GM23248 (cell line): ENCODE measurements at places on chromosomes 2 and 18. TPM values are rescaled to one million over a fixed set of nuclear protein-coding genes. Genes with fewer than 3 reads are reported as not detected.
A peak's percentile ranks its signal among the peaks of the same experiment; 100 is the strongest.

The NEU2 gene
- not detected in 2 replicates for polyA plus RNA-seq

The SPR gene
- polyA plus RNA-seq = 17.1 and 19.6 TPM in 2 replicates

The LYPD6B gene
- 11.4 and 11.5 TPM in 2 replicates for polyA plus RNA-seq

- DNase-seq = peak; percentile 2
Observed at GRCh38 chr18:7303316-7304060, 72.6 kb downstream of the LRRC30 start.

DNA sequence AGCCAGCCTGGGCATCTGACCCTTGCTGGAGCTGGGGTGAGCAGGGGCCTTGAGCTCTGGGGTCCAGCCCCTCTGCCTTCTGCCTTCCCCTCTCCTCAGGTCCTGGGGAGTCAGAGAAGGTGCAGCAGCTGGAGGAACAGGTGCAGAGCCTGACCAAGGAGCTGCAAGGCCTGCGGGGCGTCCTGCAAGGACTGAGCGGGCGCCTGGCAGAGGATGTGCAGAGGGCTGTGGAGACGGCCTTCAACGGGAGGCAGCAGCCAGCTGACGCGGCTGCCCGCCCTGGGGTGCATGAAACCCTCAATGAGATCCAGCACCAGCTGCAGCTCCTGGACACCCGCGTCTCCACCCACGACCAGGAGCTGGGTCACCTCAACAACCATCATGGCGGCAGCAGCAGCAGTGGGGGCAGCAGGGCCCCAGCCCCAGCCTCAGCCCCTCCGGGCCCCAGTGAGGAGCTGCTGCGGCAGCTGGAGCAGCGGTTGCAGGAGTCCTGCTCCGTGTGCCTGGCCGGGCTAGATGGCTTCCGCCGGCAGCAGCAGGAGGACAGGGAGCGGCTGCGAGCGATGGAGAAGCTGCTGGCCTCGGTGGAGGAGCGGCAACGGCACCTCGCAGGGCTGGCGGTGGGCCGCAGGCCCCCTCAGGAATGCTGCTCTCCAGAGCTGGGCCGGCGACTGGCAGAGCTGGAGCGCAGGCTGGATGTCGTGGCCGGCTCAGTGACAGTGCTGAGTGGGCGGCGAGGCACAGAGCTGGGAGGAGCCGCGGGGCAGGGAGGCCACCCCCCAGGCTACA, 3.8 kb downstream of the EMILIN1 start:
- no peak for DNase-seq

DNA sequence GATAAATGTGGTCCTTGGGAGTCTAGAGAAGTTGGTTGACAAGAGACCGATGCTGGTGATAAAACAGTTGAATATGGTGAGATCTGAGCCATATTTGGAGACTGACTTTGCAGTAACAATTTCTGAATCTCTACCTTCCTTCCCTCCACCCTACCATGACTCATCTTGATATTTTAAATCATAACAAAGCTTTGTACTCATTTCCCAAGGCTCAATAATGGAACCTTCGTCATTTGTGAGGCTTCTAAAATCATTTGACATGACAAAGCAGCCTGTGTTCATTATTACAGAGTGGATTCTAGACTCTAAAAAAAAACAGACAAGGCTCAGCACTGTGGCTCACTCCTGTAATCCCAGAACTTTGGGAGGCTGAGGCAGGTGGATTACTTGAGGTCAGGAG, 38.5 kb upstream of the PDCL3 start:
- peak; percentile 20 for DNase-seq

DNA sequence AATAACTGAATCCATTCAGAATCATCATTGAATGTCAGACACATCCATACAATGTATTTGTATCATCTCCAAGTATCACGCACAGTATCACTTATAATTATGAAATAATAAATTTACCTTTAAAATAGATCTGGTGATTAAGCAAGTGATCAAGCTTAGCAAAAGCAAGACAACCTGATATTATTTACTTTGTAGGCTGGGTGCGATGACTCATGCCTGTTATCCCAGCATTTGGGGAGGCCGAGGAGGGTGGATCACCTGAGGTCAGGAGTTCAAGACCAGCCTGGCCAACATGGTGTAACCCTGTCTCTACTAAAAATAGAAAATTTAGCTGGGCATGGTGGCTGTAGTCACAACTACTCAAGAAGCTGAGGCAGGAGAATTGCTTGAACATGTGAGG, 421.0 kb upstream of the NETO1 start:
- DNase-seq = no peak

GRCh38 chr18:55246278-55246677, 287.0 kb upstream of the CCDC68 start:
- no peak for DNase-seq

DNA sequence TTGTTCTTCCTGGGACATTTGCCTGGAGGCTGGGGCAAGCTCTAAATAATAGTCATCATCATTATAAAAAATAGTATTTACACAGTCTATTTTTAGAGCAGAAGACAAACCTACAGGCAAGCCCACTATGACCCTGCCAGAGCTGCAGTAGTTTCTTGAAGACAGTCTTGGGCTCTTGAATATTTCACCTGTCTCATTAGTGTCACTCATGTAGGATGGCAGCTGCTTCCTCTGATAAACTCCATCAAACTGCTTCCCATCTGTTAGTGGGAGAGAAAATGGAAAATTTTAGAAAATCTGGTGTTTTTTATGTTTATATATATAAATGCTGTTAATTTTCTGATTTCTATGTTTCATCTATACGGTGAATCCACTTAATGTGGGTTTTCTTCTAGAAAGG, 8.5 kb upstream of the CYRIA start:
- no peak for DNase-seq

DNA sequence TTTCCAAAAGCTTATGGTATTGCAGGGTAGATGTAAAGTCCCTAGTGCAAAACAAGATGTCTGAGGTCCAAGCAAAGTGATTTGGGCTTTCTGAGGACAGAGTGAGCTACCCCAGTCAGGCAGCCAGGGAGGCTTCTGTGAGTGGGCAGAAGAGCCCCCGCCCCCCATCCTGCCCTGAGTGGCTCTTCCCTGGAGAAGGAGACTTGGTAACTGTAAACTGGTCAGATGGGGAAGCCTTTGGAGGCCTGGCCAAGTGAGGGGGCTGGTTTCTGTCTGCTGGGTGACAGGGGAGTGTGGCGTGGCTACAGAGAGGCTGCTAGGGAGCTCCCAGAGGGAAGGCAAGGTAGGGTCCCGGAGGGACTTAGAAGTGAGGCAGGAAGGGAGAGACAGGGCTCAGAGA, 181.3 kb upstream of the HAAO start:
- DNase-seq = peak; percentile 36
